ENCODE measurements at places on chromosomes 12 and 14. TPM values are rescaled to one million over a fixed set of nuclear protein-coding genes. Genes with fewer than 3 reads are reported as not detected.
A peak's percentile ranks its signal among the peaks of the same experiment; 100 is the strongest.

Gene LRTM2
- polyA plus RNA-seq: 0.31 TPM

- peak; percentile 62 for DNase-seq
Measured at GRCh38 chr12:108638141-108638827, 4.6 kb upstream of the SELPLG start.

Gene NT5DC3
- 10.5 TPM for polyA plus RNA-seq

DNA sequence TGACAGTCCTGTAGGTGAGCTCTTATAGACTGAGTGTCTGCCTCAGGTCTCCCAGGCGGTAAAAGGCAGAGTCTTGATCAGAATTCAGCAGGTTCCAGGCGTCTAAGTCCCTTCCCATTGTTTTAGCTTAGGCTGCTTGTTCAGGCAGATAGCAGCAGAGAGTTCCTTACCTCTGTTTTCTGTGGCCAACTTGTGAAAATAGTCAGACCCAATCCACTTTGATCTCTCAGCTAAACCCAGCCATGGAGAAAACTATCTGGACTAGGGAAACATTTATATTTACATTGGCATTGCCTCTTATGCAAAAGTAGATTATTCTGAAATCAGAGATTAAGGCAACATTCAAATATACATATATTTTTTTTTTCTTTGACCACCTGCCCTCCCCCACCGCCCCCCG is 21.4 kb downstream of the CCDC62 start:
- DNase-seq: no peak

Gene TSPAN19
- not detected for polyA plus RNA-seq

All from hindlimb muscle (tissue), 1 donor.